ENCODE measurements at places on chromosomes 4 and X. TPM values are rescaled to one million over a fixed set of nuclear protein-coding genes. Genes with fewer than 3 reads are reported as not detected.
A peak's percentile ranks its signal among the peaks of the same experiment; 100 is the strongest.

The ARHGAP24 gene
- total RNA-seq: 2.2 TPM

The FAM47A gene
- not detected for total RNA-seq

The ZXDB gene
- 20.0 TPM for total RNA-seq

The SAGE1 gene
- total RNA-seq: not detected

The P2RY4 gene
- 0.16 TPM for total RNA-seq

The SEL1L3 gene
- 92.3 TPM for total RNA-seq

The PLAC1 gene
- not detected for total RNA-seq

The TENM3 gene
- total RNA-seq: 44.9 TPM

The SMAD1 gene
- total RNA-seq: 18.4 TPM

- no peak for DNase-seq
Measured at GRCh38 chr4:34187056-34187455, 2057.3 kb downstream of the ARAP2 start.

DNA sequence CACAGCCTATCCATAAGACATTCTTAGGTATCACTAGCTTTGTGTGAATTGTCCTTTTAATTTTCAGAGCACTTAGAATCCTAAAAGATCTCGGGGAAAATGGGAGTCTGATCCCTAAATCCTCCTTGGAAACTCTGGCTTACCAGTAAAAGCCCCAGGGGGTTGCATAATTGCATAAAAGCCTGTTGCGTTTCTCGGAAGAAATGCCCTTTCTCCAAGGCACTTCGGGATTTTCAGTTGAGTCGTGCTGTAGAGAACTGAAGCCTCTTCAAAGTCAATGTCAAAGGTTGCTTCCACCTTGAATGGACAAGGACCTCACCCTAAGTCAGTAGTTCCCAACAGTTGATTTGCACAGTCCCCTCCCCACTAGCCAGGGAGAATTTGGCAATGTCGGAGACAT, 20.8 kb downstream of the FAM184B start:
- DNase-seq: no peak

DNA sequence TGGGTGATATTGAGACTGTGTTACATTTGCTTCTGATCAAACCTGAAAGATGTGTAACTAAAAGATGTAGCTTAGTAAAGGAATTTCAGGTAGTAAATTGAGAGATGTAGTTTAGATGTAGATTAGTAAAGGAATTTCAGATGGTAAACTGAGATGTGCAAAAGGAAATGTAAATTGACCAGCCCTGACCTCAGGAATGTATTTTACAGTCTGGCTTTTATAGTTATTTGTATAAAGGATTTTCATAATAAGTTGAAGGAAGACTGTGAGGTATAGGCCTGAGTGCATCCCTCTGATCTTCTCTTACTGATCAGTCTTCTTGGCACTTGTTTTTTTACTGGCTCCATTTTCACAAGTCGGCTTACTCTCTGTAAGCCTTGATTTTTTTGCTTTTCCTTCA, 3.2 kb downstream of the KLHL2 start:
- no peak for DNase-seq

DNA sequence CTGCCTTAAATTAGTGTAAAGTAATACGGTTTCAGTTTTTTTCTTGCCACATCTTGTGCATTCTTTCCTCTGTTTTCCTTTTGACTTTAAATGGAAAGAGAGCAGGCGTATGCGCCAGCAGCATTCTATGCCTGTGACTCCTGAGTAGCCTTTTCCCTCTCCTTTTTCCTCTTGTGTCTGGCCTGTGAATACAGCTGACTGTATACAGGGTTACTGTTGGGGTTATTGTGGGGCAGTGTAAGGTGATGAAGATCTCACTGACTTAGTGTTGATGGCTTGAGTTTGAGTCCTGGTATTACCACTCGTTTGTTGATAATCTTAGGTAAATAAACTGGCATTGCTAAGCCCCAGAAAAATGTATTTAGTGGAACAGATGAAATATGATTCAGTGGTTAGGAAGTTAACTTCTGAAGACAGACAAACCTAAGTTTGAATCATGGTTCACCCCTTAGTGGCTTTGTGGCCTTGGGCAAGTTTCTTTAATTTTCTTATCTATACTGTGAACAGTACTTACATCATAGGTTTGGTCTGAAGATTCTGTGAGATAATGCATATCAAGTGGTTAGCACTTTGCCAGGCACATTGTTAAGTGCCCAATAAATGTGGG, 105.1 kb downstream of the FNIP2 start:
- DNase-seq: no peak

DNA sequence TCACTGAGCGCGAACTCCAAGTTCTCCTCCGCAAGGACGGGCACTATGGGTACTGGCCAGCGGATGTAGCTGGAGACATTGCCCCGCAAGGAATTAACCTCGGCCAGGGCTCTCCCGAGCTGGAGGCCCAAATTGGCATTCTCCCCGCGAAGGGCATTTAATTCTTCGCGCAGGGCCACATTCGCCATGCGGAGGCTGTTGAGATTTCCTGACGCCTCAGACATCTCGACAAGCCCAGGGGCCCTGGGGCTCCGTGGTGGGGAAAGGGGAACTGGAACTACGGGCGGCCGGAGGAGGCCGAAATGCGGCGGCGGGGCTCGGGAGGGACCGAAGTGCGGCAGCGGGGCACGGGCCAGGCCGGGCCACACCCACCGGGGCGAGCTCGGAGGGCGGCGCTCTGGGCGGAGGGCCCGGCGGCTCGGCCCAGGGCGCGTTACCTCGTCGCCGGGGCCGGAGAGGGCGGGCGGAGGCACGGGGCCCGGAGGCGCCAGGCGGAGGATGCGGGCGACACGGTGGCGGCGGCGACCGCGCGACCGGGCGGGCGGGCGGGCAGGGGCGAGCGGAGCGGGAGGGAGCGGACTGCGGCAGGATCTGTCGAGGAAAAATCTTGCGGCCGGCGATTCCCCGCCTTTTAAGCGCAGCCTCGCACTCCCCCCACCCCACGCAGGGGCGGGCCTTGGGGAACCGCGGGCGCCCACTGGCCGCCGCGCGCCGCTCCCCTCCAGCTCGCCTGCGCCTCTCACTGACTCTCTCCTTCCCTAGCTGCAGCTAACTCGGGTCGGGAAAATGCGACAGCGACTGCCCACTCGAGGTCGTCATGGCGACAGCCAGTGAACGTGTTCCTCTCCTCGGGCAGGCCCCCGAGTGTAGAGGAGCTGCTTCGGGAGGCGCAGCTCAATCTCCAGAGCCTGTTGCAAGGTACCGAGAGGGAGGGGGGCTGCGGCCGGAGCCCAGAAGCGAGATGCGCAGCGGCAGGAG, at the start of gene RTL5:
Gene RTL5, minus strand, starts transcription at position 599 of the 978 bp plus-strand sequence.
- peak; percentile 88 for DNase-seq

GRCh38 chrX:5916945-5917344, 311.7 kb downstream of the NLGN4X start:
- DNase-seq: no peak

- no peak for DNase-seq
Measured at GRCh38 chr4:67103001-67103747, 442.1 kb downstream of the CENPC start.

DNA sequence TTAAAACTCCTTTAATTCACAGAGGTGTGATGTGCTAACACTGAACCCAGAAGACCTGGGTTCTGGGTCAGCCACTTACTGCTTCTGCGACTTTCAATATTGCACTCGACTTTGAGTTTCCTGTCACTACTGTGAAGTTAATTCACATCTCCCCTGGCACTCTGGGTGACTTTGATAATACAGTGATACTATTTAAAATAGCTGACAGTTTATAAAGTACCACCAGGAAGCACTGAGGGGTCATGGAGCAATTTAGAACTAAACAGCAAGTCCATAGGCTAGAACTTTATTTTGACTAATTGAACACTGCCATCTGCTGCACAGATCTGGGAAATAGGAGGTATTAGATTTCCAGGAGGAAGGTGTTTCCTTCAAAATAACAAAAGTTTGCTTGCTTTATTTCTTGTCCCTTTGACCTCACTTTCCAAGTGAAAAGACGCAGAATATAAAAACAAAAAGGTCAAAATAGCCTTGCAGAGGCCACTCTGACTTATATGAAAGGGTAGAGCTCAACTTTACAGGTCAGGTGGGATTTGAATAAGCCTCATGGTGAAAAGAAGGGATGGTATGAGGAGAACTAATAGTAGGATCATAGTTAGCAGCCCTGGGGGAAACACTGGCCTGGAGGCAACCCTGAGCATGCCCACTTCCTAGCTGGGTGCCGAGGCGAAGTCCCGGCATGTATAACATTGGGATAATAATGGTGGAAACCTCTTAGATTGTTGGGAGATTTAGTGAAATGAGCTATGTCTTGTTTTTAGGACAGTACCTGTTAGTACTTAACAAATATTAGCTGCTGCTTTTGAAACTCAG, 53.4 kb downstream of the ZNF518B start:
- DNase-seq: no peak

DNA sequence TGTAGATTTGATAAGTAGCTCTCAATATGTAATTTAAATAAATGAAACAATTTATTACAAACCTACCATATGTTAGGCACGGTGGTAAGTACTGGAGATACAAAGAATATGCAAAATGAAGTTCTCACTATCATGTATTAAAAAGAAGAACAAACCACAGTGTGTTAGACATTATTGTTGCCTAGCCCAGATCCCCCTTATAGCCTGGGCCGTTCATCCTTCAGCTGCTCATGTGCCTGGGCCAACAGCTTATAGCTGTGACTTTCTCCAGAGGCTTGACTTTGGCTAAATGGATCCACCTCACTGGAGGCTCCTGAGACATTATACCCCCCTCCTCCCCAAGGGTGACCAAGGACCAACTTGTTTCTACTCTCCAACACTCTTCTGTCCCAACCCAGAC, 29.8 kb upstream of the CCNG2 start:
- DNase-seq: no peak

GRCh38 chr4:92234393-92235176, 69.2 kb upstream of the GRID2 start:
- DNase-seq: no peak

DNA sequence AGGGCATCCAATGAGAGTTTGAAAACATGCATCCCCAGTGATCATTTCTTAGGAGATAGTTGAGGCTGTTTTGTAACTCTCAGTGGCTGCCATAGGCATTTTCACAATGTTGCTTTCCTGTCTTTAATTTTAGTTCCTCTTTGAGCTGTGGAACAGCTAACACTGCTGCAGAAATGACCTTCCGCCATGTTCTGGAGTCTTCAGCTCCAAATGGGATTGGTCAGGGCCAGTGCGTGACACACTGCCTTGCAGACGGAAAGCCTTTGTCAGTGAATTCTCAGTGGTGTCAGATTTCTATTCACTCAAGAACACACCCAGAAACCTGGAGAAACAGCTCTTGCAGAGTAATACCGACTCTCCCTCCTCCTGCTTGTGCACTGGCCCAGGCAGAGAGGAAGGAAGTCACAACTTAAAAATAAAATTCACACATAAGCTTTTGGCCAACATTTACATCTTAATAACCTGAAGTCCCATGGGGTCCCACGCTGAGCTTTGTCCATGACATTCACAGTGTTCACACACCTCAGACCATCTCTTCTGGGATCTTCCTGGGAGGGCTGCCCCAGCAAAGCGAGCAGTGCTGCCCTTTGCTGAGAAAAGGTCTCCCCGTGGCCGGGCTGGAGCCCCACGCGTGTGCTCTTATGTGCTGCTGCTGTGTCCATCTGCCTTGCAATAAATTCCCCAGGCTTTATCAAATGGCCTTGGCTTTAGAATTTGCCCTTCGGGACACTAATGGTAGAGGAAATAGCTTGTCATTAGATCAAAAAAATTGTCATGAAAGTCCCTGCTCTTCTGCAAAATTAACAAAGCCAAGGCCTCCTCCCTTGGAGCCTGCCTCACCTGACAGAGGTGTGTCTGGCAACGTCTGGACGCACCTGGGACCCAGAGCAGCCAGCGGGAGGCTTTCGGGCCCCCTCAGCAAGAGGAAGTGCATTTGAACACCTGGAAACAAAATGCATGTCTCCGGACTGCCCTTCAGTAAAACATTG, 126.8 kb downstream of the IRF2 start:
- DNase-seq: no peak

DNA sequence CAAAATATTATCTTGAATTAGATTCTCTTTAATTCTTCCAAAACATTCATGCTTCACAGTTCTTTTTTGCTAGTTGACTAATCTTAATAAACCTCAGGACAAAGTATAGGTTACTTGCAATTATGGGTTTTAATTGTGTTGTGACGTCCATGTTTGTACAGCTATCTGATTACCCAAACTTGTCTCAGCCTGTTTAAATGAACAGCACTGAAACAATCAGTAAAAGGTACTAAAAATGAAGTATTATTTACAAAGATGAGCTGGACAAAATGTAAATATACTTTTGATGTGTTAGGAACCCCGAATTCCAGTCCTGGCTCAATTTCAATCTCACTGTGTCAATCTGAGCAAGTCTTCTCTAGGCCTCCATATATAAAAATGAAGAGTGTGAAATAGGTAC, 57.4 kb upstream of the SLC6A14 start:
- no peak for DNase-seq

DNA sequence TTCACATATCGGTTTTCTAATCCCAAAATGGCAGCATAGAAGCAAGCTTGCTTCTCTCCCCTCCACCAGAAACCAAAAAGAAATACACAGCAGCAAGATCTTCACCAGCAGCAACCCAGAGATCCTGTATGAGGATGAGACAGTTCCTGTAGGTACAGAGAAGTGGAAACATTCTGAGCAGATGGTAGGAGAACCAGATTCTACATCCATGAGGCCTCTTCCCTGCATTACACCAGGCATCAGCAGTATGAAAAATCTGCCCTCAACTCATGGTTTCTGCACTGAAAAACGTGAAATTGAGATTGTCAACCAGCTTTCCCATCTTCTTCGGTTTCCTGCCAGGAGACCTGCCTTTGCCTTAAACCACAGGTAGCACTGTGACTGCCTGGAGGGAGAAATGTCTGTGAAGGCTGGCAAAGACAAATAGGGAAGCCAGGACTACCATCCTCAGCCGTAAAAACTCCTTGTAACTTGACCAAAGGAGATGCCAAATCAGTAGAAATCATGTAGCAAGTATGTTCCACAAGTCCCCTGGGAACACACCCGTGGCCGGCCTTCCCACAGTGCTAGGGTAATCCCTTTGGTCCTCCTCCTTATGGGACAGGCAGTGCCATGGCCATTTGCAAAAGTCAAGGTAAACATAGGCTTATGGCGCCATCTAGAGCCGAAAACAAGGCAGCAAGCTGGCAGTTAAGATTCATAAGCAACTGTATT, 24.0 kb upstream of the MTHFD2L start:
- peak; percentile 64 for DNase-seq

DNA sequence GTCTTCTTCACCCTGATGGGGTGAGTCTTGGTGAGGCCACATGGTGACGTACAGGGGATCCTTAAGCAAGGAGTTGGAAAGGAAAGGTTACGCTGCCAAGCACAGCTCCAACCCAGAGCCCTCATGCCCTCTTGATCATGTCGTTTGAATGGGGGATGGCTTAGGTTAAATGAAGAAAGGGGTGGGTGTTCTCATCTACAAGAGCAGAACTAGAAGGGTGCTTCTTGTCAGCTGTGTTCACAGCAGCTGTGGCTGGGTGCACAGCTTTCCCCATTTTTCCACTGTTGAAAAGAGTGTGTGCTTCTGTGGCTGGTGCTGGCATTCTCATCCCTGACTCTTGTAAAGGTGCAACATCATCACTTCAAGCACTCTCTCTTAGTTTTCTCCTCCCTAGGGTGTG, 15.5 kb upstream of the SCRG1 start:
- no peak for DNase-seq
